ENCODE measurements at places on chromosomes 4 and X.
A peak's percentile ranks its signal among the peaks of the same experiment; 100 is the strongest.

DNA sequence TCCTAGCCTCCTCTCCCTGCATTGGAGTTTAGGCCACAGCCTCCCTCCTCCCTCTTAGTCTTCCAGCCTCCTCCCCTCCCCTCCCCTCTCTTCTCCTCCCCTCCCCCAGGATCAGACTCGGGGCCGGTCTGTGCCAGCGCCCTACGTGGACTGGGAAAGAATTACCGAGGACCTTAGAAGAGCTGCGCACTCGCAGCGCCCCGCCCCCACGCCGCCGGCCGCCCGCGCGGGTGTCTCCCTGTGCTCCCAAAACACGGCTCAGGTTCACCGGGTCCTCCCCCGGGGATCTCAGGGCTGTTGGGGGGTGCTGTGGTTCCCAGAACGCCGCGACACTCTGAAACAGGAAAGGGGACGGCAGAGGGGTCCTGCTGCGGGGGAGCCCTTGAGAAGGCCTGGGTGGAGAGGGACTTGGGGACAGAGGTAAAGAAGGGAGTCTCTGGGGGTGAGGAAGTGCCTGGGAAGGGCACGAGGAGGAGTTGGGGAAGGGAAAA is 122.3 kb upstream of the TBL1X start:
- DNase-seq = peak; percentile 74

DNA sequence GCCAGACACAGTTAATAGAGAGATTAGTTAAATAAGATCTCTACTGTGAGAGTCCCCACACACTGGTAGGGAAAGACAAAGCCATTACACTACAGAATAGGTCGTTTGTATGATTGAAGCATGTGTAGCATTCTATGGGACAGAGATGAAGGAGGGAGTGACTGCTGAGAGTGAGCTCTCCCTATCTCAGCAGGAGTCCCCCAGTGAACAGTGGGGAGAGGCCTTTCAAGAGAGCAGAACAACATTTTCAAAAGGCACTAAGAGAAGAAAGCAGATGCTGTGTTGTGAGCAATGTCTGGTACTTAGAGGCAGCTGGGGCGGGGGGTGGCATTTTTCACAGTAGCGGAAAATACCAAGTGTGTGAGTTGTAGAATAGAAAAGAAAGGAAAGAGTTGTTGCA is 413.6 kb downstream of the AFF2 start:
- DNase-seq = no peak

DNA sequence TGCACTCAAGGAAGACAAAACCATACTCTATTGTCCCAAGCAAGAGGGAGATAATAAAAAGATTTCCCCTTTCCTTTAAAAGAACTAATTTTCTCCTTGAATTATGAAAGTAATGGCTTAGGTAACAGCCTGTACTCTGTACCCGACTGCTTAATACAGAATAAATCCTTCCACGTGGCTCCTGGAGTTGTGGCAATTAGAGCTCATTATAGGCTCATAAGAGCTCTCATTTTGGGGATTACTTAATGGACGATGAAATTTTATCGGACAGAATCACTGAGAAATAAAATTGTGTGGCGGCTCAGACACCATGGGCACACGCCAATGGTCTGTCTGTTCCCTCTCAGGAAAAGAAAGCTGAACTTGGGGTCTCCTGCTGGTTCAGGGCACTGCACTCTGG is 2.8 kb upstream of the GSX2 start:
- no peak for DNase-seq

DNA sequence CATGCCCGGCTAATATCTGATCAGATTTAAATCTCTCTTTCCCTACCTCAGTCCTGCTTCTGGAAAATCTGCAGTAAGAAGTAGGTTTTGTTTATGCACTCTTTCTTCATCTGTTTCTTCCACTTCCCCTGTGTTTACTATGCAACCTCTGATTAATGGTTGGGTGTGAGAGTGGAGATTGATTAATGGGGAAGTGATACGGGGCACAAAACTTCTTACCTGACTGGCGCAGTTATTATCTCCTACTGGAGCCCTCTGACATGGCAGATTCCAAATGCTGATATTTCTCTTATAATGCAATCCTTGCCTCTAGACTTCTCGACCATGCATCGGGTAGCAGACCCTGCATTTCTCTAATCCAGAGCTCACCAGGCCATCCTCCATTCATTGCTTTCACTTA is 60.2 kb upstream of the HPGD start:
- DNase-seq = no peak

DNA sequence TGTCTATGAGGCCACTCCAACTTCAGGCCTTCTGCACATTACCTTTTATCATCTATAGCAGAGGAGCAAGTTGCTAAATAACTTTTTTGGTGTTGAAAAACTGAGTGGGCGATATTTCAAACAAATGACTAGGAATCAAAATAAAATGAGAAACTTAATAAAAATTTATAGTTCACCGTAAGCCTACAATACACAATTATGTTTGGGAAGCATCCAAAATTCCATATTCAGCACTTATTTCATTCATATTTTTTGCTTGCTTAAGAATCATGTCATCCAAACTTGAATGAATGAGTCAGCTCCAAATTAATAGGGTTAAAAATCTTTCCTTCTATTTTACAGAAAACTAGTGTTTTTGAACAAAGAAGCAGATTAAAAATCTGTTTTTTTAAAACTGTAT is 119.1 kb downstream of the SH3RF1 start:
- no peak for DNase-seq

DNA sequence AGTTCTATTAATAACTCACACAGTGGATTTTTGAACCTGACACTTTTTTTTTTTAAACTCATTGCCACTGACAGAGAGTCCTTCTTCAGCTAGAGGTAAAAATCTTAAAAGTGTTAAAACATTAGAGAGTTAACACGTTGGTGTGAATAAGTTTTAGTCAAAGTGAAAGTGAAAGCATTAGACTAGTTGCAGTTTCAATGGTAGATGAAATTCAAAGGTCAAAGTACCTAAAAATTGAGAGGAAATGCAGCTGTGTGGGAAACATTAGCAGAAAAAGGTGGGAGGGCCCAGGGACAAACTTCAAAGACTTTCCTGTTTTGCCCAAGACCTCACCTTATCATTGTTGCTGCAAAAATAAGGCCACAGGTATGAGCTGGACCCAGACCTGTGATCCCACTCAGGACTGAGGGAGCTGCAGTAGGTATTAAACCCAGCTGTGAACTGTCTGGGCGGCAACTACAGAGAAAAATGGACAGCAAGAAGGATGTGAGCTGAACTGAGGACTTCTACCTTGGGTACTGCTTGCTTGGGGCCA is 17.6 kb upstream of the GABRA4 start:
- no peak for DNase-seq

DNA sequence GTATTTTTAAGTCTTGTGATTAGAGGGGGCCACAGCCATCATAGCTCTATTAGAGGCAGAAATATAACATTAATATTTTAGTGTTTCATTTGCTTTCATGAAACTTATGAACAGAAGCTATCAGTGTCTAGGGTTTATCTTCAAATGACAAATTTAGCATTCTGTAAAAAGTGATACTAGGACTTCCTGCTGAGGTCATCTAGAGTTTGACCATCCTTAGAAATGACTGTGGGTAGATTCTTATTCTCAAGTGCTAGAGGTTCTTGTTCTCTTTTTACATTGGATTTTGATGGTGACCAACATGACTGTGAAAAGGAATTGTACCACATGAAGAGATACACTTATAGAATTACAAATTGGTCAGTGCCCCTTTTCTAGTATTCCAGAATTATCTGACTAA is 568.6 kb downstream of the RPA4 start:
- no peak for DNase-seq

- no peak for DNase-seq
Observed at GRCh38 chr4:73718375-73719373, 21.7 kb upstream of the CXCL8 start.

DNA sequence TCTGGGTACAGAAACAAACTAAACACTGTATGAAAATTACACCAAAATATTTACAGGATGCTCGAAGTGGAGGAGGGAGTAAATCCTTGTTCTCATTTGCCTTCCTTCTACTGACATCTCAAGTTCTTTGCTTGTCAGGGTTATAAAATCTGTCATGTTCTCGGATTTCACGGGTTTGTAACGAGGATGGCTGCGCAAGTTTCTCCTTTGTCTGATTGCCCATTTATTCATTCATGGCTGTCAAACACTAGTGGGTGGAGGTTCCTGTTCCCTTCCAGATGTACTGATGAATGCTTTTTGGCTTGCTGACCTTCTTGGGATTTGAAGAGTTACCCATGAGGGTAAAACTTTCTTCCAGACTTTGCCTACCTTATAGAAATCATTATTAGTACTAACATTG is 206.9 kb downstream of the SPCS3 start:
- DNase-seq = no peak

GRCh38 chr4:55517526-55518229 is 29.0 kb downstream of the CLOCK start:
- DNase-seq = no peak

DNA sequence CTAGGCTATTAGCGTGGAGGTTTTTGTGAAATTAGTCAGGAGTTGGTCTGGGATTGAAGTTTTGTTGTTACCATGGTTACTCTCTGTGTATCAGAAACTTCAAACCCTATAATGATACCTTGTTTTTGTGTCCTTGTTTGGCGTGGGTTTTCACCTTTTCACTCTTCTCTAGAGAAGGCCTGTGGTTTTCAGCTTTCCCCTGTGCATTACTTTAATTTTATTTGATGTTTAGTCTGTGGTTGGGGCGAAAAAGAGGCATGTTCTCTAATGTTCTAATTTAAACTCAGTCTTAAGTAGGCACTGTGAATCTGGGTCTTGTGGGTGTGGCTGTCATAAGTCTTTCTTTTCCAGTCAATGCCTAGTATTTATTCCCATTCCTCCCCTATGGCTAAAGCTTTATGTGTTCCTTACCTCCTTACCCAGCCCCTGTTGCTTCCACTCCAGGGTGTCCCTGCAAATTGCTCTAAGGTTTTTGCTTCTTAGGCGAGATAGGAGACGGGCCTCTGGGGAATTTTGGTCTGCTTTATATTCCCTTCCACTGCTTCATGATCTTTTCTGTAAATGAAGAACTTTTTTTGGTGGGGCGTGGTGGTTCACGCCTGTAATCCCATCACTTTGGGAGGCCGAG is 326.3 kb upstream of the ZCCHC13 start:
- DNase-seq = no peak

GRCh38 chr4:114137984-114138383 is 158.5 kb upstream of the ARSJ start:
- DNase-seq = no peak

GRCh38 chr4:43047058-43047457 is 154.5 kb downstream of the GRXCR1 start:
- peak; percentile 17 for DNase-seq
